Activated effector memory CD4-positive, alpha-beta T cell treated with anti-CD3 and anti-CD28 coated beads, Interleukin-2, amount 50 U/mL, for 16 hours (primary cell): ENCODE measurements at places on chromosomes 1 and 21.

- DNase-seq, result no peak
These were observed 3.4 kb upstream of the EXO1 start for GRCh38 chr1:241844593-241844992.

- DNase-seq, result no peak
These were observed 90.7 kb downstream of the RPE65 start for GRCh38 chr1:68359045-68359444.

DNA sequence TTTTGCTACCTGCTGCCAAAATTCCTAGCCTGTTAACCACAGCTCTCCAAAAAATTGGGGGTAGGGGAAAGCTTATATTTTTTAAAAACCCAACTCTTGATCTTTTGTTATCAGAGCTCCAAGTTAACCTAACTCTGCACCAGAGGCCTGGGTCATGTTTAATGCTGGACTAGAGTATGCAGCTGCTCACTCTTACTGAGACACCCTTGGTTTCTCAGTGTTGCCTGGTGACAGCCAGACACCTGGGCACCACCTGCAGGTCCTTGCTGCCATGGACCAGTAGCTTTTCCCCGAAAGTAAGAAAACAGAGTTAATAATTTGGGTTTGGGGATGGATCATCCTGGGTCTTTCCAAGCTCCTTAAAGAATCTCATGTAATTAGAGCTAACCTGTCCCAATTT is 30.1 kb downstream of the KCNJ6 start:
- DNase-seq, result no peak

GRCh38 chr21:46355161-46356004 is 31.4 kb downstream of the PCNT start:
- DNase-seq, result no peak

GRCh38 chr21:41481191-41481590 is 26.8 kb downstream of the TMPRSS2 start:
- no peak for DNase-seq

- no peak for DNase-seq
These were observed 30.5 kb downstream of the TMEM53 start for GRCh38 chr1:44643721-44644334.

DNA sequence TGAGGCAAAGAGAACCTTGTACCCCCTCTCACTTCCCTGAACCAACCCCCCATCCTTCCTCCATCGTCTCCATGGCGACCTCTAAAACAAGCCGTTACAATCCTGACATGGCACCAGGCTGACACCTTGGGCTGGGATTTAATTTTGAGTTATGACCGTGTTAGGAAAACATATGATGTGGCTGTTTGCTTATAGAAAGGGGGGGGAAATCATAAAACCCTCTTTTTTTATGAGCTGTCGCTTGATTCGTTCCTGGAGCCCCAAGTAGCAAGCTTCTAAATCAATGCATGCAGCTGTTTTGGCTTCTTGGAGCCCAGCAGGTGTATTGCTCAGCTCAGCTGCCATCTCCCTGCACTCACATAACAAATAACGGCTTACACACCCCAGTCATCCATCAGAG is 301.2 kb upstream of the SPAG17 start:
- DNase-seq, result no peak

DNA sequence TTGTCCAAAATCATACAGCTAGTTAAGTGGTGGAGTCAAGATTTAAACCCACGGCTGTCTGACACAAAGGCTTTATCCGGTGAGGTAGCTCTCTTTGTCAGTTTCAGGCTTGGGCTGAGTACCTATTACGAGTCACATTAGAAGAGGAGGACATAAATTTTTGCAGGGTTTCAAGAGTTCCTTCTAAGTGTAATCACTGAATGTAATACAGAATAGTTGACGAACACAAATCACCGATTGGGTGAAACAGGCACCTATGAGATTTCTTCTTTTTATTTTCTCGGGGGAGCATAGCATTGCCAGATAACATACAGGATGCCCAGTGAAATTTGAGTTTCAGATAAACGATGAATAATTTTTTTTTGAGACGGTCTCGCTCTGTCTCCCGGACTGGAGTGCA is 847 bp downstream of the PSMD4 start:
- DNase-seq, result no peak

- DNase-seq, result no peak
These were observed 455.5 kb upstream of the ADAMTS5 start for GRCh38 chr21:27422435-27422834.

DNA sequence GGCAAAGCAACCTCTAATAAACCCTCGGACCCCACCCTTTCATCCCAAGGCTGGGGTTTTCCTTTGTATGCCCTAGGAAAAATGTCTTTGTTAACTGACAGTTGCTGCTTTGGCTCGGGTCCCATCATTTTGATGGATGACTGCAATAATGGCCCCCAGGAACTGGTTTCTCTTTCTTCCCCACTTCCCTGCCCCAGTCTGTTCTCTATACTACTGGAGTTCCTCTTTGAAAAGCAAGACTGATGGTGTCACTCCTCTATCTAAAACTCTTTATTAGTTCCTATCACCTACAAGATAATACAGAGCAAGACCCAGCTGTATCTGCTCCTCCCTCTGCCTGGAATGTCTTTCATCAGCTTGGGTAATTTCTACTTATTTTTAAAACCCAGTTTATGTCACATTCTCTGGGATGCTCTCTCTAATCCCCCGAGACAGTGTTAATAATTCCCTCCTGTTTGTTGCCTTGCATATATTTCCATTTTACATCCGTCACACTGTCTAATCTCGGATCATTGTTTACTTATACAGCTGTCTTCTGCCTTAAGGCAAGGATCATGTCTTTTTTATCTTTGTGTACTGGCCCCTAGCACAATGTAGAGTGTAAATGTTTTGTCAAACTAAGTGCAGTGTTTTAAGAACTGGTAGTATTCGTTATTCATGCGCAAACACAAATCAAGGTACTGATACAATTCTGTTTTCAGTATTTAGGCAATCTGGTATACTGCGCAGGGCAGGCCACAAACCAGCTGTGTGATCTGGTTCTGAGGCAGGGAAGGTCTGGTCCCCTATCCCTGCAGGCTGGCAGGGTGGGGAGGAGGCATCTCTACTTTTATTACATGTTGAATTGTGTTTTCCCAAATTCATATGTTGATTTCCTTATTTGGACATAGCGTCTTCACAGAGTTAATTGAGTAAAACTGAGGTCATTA is 16.1 kb downstream of the SLAMF1 start:
- DNase-seq, result no peak

GRCh38 chr1:68376441-68376840 is 73.3 kb downstream of the RPE65 start:
- no peak for DNase-seq

DNA sequence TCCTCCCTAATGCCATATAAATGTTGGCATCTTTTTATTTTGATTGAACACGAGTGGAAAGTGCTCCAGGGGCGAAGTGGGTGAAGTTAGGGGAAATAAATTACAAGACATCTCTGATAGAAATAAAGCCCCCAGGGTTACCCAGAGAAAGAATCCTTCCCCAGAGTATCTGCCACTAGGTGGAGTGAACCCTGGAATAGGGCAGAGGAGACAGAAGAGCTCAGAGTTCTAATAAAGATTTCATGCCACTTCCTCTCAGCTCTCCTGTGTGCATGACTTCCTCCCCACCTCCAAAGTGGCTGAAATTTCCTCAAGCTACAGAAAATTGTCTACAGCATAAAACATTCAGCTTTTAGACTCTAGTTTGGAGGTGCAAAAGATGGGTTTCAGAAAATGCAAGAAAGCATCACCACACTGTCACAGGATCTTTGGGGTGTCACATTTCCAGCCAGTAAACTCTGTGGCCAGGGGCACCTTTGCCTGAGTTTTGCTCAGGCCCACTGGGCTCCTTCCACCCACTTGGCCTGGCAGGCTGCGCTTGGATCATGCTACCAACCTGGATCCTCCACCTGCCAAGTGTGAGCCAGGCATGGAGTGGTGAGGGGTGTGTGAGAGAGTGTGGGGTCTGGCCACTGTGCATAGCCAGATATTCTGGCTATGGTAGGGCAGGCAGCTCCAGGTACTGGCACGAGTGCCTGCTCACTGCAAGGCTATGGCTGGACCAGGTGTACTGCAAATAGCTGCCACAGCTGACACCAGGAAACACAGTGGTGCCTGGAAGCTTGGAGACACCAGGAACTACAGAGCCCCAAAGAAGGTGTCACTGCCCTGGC is 208.8 kb upstream of the USP25 start:
- no peak for DNase-seq

DNA sequence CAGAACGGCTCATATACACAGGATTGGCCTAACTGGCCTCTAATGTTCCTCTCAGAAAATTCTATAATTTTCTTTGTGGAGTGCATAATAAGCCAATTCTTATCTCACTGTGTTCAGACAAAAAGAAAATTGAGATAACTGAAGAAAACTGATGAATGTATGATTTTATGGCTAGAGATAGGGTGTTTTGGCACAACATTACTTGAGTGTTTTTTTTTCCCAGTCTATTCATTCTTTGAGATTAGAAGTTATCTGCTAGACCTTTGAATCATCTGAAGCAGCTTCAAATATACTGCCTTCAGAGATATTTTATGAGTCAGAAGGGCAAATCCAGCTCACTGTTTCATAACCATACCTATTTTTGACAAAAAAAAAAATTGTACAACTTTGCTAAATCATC is 85.6 kb downstream of the VAV3 start:
- DNase-seq, result no peak

DNA sequence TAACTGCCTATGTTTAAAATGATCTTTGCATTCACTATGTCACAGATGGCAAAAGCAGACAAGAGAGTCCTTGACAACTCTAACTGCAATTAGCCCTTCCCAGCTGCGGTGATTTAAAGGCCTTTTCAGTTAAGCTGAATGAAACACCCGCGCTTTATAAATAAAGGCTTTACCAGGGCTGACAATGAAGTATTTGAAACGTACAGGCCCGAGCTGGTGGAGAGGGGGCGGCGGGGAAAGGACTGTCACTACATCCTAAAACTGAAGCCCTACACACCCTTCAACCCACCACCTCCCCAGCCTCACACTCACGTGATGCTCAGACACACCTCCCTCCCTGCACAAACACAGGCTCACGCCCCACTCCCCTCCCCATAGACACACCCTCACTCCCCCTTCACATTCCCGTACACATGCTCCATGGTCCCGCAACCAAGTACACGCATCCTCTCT is 45.5 kb downstream of the GRIK3 start:
- no peak for DNase-seq

DNA sequence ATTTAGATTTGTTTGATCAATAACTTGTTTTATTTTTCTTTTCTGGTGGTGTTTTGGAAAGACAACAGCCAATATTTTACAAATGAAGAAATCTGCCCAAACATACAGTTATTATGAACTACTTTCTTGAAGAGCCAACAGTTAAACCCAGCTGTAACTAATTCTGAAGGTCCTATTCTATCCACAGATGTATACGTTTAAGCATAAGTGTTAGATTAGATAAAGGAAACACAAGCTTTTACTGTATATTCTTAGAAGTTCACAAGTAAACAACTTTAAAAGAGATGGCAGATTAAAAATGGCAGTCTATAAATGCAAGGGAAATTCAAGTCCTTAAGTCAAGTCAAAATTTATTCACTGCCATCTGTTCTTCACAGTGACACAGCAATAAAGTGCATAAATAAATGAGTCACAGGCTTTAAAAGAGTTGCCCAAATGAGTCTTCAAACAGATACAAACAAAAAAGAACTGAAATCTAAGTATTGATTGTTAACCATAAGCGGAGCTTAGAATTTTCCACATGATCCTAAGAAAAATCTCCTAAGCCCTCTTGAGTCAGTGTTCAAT is 49.9 kb upstream of the KCNH1 start:
- DNase-seq, result no peak

- no peak for DNase-seq
These were observed 56.8 kb downstream of the PLD5 start for GRCh38 chr1:242467556-242468145.

DNA sequence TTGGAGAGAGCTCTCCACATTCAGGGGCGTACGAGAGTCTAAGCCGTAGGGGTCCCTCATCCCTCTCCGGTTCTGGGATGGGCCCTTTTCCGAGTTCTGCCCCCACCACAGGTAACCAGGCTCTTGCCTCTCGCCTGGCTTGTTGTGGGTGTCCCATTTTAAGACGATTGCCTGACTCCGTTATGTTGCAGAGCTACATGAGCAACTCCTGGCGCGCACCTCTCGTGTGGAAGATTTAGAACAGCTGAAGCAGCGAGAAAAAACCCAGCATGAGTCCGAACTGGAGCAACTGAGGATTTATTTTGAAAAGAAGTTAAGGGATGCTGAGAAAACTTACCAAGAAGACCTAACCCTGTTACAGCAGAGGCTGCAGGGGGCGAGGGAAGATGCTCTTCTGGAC is 29.0 kb downstream of the PCNT start:
- DNase-seq, result no peak

DNA sequence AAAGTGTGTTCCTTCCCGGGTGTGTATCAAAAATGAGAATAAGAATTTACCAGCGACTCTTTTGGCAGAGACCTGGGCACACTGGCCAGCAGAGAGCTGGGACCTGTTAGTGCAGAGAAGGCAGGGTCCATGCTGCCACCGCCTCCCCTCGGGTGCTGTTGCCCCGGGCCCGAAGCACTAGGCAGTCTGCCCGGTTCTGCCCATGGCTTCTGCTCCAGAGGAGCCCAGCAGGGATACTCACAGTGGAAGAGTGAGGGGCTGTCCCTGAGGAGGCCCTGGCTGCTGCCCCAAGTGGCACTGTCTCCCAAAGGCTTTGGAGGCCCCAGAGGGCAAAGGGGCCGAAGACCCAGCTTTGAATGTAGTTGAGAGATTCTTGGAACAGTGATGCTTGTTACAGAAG is 80.5 kb downstream of the MIS18A start:
- DNase-seq, result no peak

DNA sequence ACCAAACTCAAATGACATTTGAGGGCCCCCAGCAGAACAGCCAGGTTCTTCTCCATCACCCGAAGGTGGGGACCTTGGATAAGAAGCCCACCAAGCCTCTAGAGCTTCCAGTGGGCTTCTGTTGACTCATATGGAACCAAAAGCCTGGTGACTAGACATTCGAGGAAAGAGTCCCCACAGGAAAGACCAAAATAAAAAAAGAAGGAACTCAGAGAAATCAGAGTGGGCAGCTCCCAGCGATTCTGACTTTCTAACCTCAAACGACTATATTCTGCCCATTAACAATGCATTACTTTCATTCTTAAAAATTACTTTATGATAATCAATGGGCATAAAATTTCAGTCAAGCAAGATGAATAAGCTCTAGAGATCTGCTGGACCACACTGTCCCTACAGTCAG is 9.6 kb upstream of the CHIT1 start:
- DNase-seq, result no peak

GRCh38 chr21:14486869-14487268 is 59.2 kb downstream of the SAMSN1 start:
- no peak for DNase-seq

GRCh38 chr1:189374816-189375215 is 1102.8 kb downstream of the BRINP3 start:
- no peak for DNase-seq

DNA sequence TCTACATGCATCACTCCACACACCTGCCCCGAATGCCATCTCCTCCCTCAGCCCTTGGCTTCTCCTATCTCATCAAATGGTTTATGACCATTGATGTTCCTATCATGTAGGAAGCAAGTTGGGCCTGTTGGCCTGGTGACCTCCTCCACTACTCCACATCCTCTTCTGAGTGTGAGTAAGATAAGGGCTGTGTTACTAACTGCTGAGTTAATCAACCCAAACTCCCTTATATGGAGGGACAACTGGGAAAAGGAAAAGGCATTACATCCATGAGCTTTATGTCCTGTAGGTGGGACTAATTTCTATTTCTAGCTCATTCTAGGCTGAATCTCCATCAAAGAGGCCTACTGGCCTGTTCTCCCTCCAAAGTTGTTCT is 57.6 kb downstream of the WLS start:
- DNase-seq, result no peak
